Right atrium auricular region (tissue), 2 donors: ENCODE measurements at places on chromosomes 6 and 20.

- H3K27ac ChIP-seq = no peak overlapping the region
- no peak overlapping the region for H3K4me3 ChIP-seq
- no peaks in the 10 kb centered on the region for H3K27me3 ChIP-seq
- peaks cover 41% of the 10 kb centered on the region for H3K4me1 ChIP-seq
Observed at GRCh38 chr6:4805553-4806336, 29.5 kb downstream of the CDYL start.

- DNase-seq = no peak
- H3K27me3 ChIP-seq = no peaks in the 10 kb centered on the region
- H3K4me1 ChIP-seq = no peaks in the 10 kb centered on the region
- H3K27ac ChIP-seq = no peak overlapping the region
Observed at GRCh38 chr6:149306967-149307366, 10.5 kb upstream of the TAB2 start.

DNA sequence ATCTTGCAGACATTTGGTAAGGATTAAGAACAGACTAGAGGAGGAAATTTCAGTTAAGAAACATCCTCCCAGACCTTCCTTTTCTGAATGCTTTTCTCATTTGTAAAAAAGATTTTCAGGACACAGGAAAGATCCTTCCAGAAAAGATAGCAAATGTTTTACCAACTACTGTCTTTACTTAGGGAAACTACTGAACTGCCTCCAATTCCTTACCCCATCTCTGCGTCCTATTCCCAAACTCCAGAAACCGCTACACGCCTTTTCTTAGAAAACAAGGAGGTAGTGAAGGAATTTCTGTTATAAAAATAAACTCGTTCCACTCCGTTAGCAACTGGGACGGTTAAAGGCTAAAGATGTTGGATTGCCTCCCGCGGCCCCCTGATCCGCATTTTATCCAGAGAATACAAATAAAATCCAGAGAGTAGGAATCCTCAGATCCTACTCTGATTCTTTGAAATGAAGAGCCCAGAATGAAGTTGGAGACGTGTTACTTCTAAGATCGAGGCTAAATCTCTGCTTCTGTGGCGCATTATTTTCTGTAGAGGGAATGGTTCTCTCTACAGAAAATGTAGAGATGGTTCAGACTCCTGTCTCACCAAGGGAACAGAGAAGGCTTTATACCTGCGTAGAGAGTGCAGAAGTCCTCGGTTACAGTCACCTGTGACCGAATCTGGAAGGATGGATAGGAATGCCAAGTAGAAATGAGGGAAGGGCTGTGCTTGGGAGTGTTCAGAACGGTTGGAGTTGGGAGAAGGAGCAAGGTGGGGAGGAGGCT is 133.0 kb downstream of the GPX5 start:
- H3K4me1 ChIP-seq = peaks cover 3% of the 10 kb centered on the region
- no peaks in the 10 kb centered on the region for H3K27me3 ChIP-seq
- DNase-seq = no peak

GRCh38 chr6:145241039-145241438 is 494.3 kb downstream of the EPM2A start:
- H3K36me3 ChIP-seq = no peaks in the 10 kb centered on the region
- no peak for DNase-seq
- H3K4me3 ChIP-seq = no peak overlapping the region
- no peaks in the 10 kb centered on the region for H3K4me1 ChIP-seq
- H3K27ac ChIP-seq = no peak overlapping the region

- H3K36me3 ChIP-seq = no peaks in the 10 kb centered on the region
- no peaks in the 10 kb centered on the region for H3K27me3 ChIP-seq
Observed at GRCh38 chr6:26284537-26285142, 80.4 kb upstream of the BTN3A2 start.

DNA sequence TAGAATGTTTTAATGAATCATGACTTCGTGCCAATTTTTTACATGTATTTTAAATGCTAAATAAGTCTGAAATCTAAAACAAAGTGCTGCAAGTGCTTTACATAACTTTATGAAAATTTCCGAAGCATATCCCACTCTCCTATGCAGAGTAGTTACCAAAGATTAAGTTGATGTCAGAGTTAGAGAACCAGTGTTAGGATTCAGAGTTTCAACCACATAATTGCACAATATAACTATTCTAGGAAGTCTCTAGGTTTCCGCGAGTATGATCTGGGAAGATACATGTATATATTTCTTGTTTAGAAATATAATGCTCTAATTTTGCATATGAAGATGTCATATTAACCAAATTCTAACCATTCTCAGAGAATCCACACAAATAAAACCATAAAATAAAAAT is 74.8 kb downstream of the ASCC3 start:
- H3K36me3 ChIP-seq = peaks cover 6% of the 10 kb centered on the region
- H3K27me3 ChIP-seq = no peaks in the 10 kb centered on the region
- H3K4me1 ChIP-seq = no peaks in the 10 kb centered on the region
- DNase-seq = no peak

DNA sequence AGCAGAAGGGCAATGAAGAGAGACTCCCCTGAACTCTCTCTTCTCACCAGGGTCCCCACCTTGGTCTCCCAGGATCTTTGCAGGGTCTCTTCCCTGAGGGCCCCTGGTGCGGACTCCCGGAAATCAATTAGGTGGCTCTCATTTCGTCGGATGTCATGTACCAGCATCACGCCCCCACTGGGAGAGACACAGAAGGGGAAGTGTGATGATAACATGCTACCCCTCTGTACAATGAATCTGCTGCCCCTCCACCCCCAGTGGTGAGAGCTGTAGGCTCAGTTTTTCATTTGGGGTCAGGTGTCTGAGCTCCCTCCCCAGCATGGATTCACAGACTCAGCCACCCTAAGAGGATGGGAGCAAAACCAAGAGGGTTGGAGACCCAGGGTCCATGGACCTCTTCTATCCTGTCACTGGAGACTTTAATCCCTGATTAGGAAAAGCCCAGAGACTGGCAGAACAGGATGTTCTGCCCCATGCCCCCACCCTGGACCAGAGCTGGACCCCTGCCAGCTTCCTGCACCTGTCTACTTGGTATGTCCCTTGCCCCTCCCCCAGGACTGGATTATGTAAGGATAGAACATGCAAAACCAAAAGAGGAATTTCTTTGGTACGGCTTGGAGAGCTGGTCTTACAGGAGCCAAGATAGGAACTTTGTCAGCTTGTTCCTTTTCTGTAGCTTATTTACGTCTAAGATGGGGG is 11.1 kb downstream of the GGT7 start:
- H3K27ac ChIP-seq = no peak overlapping the region
- DNase-seq = no peak
- H3K36me3 ChIP-seq = peaks cover 18% of the 10 kb centered on the region

GRCh38 chr20:48416002-48416401 is 411.8 kb downstream of the PREX1 start:
- H3K27ac ChIP-seq = no peak overlapping the region
- H3K4me1 ChIP-seq = no peaks in the 10 kb centered on the region
- no peaks in the 10 kb centered on the region for H3K27me3 ChIP-seq
- DNase-seq = no peak
- H3K36me3 ChIP-seq = no peaks in the 10 kb centered on the region
- H3K4me3 ChIP-seq = no peak overlapping the region

- DNase-seq = peak; percentile 93
- H3K27me3 ChIP-seq = no peaks in the 10 kb centered on the region
- H3K4me1 ChIP-seq = peaks cover 41% of the 10 kb centered on the region
- no peak overlapping the region for H3K4me3 ChIP-seq
- H3K27ac ChIP-seq = peak overlapping the region; percentile 80
Observed at GRCh38 chr6:32082935-32083334, 26.2 kb downstream of the TNXB start.

GRCh38 chr6:195861-196360 is 96.4 kb upstream of the DUSP22 start:
- peak overlapping the region; percentile 31 for H3K27ac ChIP-seq
- no peaks in the 10 kb centered on the region for H3K27me3 ChIP-seq
- H3K4me3 ChIP-seq = no peak overlapping the region
- no peaks in the 10 kb centered on the region for H3K36me3 ChIP-seq
- peak; percentile 63 for DNase-seq
- H3K4me1 ChIP-seq = no peaks in the 10 kb centered on the region

DNA sequence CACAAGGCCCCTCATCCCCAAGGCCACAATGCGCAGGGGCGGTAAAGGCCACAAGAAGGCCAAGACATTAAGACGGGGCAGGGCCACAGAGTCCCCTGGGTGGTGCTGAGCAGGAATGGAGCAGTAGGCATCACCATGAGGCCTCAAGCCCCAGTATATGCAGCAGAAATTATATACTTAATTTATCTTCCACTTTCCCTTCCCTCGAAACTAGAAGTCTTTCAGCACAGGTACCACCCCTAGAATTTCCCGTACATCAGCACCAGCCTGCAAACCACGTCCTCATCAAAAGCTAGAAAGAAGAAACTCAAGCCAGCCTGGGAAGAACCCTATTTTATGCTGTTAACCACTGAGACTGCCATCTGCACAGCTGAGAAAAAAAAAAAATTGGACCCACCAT is 89.4 kb downstream of the PLG start:
- no peak for DNase-seq
- no peaks in the 10 kb centered on the region for H3K27me3 ChIP-seq
- no peak overlapping the region for H3K27ac ChIP-seq

- no peaks in the 10 kb centered on the region for H3K4me1 ChIP-seq
- H3K27me3 ChIP-seq = peaks cover 34% of the 10 kb centered on the region
- H3K27ac ChIP-seq = no peak overlapping the region
Observed at GRCh38 chr20:63178446-63178820, 37.5 kb downstream of the YTHDF1 start.

DNA sequence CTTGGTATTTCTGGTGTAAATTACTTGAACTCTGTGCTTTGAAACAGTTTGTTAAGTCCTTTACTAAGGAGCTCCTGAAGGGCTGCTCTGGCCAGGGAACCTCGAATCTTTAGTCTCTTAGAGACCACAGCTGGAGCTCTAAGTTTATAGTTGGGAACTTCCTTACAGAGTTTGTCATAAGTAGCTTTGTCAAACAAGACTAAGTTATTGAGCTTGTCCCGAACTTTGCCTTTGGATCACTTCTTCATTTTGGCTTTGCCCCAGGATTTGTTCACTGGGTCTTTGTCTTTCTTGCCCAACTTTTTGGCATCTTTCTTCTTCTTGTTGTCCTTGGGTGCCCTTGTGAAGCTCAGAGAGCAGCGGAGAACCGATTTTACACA is 64.8 kb downstream of the FAM50B start:
- no peaks in the 10 kb centered on the region for H3K4me1 ChIP-seq
- no peak for DNase-seq
- no peak overlapping the region for H3K4me3 ChIP-seq
- peak overlapping the region; percentile 87 for H3K27ac ChIP-seq
- no peaks in the 10 kb centered on the region for H3K27me3 ChIP-seq
- no peaks in the 10 kb centered on the region for H3K36me3 ChIP-seq

DNA sequence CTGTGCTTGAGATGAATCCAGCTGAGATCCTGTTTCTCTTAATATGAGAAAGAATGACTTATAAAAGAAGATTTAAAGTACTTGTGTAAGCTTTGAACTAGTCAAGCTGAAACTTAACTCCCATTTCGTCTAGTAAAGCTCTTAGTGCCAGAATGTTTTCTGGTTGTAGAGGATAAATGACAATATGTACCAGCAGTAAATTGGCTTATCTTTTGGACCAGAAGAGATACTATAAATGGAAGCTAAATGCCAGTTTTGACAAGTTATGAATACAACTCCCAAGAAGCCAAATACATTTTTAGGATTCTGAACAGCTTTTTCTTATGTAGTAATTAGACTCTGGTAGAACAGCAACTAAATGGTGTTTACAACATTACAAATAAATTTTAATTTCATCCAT is 608.7 kb downstream of the EYS start:
- H3K27me3 ChIP-seq = no peaks in the 10 kb centered on the region
- DNase-seq = no peak
- H3K27ac ChIP-seq = no peak overlapping the region
- no peaks in the 10 kb centered on the region for H3K4me1 ChIP-seq

GRCh38 chr6:56803594-56803993 is 151.3 kb upstream of the BEND6 start:
- no peaks in the 10 kb centered on the region for H3K27me3 ChIP-seq
- H3K27ac ChIP-seq = peak overlapping the region; percentile 68
- H3K36me3 ChIP-seq = no peaks in the 10 kb centered on the region

- no peak overlapping the region for H3K27ac ChIP-seq
- no peak overlapping the region for H3K4me3 ChIP-seq
- no peaks in the 10 kb centered on the region for H3K27me3 ChIP-seq
- no peaks in the 10 kb centered on the region for H3K4me1 ChIP-seq
- no peaks in the 10 kb centered on the region for H3K36me3 ChIP-seq
- DNase-seq = no peak
Observed at GRCh38 chr20:25992146-25992545, 295.5 kb upstream of the ZNF337 start.

- H3K4me3 ChIP-seq = no peak within 1 kb of the TSS
- no peak within 1 kb of the TSS for H3K27ac ChIP-seq
- no peaks in the 10 kb centered on the region for H3K36me3 ChIP-seq
- DNase-seq = no peak
Observed at GRCh38 chr20:45670139-45670538, at the start of gene WFDC11. TSS of gene WFDC11 (minus strand) at chr20:45670239. CDS start at chr20:45650600, 19,639 bp downstream.

DNA sequence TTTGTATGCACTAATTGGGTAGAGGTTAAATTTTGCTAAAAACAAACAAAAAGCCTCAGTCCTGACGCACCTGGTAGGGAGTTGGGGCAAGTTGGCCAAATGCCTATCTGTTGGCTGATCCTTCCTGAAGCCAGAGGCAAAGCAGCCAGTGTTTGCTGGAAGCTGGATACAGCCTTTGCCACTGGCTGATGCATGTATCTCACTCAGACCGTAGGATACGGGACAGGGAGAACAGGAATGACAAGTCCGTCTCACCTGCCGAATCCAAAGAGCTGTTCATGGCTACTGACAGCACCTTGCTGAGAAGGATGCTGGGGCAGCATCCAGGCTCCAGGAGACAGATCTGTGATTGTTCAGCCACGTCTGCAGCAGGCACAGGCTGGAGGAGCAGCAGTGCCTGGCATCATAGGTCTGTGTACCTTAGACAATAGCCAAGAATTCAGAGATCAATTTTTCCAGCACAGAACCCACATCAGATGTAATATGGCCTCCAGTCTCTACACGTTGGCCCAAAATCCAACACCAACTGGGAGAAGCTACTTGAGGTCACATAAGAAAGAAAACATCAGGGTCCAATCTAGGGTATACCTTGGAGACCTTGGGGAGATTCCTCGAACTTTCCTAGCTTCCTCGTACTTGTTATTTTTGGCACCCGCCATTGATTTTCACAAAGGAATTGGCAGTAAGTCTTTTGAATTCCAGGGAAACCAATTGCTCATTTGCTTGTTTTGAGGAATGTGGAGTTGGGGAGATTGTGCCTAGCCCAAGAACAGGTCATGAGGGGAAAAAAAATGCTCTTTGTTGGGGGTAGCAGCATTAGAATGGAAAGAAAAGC is 108.5 kb upstream of the ARMC2 start:
- H3K4me1 ChIP-seq = no peaks in the 10 kb centered on the region
- no peaks in the 10 kb centered on the region for H3K36me3 ChIP-seq
- no peak for DNase-seq
- H3K4me3 ChIP-seq = no peak overlapping the region
- H3K27me3 ChIP-seq = no peaks in the 10 kb centered on the region
- H3K27ac ChIP-seq = no peak overlapping the region

- H3K36me3 ChIP-seq = peaks cover 16% of the 10 kb centered on the region
- DNase-seq = no peak
- H3K4me3 ChIP-seq = no peak overlapping the region
- peaks cover 24% of the 10 kb centered on the region for H3K4me1 ChIP-seq
- H3K27ac ChIP-seq = no peak overlapping the region
Observed at GRCh38 chr6:166360243-166361076, 18.1 kb upstream of the SFT2D1 start.

GRCh38 chr20:51522207-51522606 is 20.3 kb downstream of the NFATC2 start:
- peaks cover 24% of the 10 kb centered on the region for H3K4me1 ChIP-seq
- H3K27ac ChIP-seq = no peak overlapping the region
- H3K36me3 ChIP-seq = no peaks in the 10 kb centered on the region
- H3K27me3 ChIP-seq = no peaks in the 10 kb centered on the region
- DNase-seq = no peak
- no peak overlapping the region for H3K4me3 ChIP-seq

- no peak overlapping the region for H3K27ac ChIP-seq
- no peaks in the 10 kb centered on the region for H3K27me3 ChIP-seq
- H3K36me3 ChIP-seq = no peaks in the 10 kb centered on the region
- no peak overlapping the region for H3K4me3 ChIP-seq
- no peak for DNase-seq
Observed at GRCh38 chr6:166278579-166279392, 29.4 kb downstream of the PRR18 start.
